ENCODE measurements at places on chromosomes 16 and 17. TPM values are rescaled to one million over a fixed set of nuclear protein-coding genes. Genes with fewer than 3 reads are reported as not detected.

Gene TRPV3
- 1.2 TPM for total RNA-seq

Gene GCGR
- total RNA-seq, result not detected

- no peak for DNase-seq
These were observed 1.6 kb upstream of the KRT34 start for GRCh38 chr17:41383690-41384089.

GRCh38 chr17:38748149-38748891 lies at the start of gene PCGF2:
Gene PCGF2 (minus strand): TSS chr17:38748336. CDS start chr17:38740402, 7,934 bp downstream.
- DNase-seq, result peak; percentile 74

Gene ABCC6
- under 0.01 TPM for total RNA-seq

Gene SGF29
- total RNA-seq, result 10.0 TPM

Gene ANKFN1
- total RNA-seq, result 0.13 TPM

Gene NPW
- total RNA-seq, result 0.13 TPM

Gene KRTAP9-8
- not detected for total RNA-seq

DNA sequence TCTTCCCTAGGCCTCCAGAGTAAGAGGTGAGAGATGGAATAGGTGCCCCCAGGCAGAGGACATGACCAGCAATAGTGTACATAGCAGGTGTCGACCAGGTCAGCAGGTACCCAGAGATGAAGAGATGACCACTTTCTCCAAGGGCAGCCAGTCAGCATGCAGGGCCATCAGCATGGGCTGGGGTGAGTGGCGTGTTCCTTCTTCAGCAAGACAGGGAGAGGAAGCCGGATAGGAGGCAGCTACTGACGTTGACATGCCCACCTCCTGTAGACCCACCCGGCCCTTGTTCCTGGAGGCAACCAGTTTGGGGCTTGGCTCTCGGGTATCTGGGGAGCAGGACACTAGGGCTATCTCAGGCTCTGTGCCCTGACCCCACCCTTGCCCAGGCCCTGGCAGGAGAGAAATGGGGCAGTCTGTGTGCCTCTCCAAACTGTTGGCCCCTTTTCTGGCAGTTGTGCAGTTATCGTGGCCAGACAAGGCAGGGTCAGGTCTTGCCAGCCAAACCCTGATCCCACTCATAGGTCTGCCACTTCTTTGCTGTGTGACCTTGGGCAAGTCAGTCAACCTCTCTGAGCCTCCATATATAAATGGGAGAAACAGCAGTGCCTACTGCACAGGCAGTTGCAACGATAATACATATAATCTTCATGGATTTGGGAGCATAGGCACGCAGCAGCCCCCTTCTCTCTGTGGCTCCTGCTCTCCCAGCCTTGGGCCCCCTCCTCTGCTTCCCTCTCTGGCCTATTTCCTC lies 1.4 kb upstream of the NDRG4 start:
- DNase-seq, result no peak

Measured in bronchial epithelial cell (primary cell).